Muscle of arm (tissue), 14 donors: ENCODE measurements at places on chromosomes 6 and 20. TPM values are rescaled to one million over a fixed set of nuclear protein-coding genes. Genes with fewer than 3 reads are reported as not detected.

Gene ATP9A
- polyA plus RNA-seq: 76.0 TPM

DNA sequence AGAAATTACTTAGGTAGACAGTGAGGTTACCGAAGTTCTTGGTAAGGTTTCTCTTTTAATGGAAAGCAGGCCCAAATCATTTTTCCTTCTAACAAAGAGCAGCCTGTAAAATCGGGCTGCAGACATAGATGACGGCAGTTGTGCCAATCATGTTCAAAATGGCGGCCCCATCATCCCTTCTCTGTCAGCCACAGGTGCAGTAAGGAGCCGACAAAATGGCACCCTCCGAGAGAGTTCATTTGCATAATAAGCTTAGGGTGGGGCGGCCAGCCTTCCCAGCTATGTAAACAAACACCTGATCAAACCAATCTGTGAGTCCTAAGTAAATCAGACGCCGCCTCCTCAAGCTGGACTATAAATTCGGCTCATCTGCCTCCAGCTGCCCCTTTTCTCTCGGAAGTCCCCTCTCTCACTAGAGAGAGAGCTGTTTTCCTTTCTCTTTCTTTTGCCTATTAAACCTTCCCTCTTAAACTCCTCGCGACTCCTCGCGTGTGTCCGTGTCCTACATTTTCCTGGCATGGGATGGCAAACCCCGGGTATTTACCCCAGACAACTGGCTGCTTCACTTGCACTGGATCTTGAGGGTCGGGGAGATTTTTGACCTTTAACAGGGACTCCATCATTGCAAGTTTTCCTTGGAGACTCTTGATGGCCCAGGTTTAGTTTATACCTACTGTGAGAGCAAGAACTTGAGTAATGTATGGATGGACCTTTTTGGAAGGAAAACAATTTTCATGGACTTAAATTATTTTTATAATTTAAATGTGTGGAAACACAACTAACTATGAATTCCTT is 8.9 kb upstream of the DDR1 start:
- no peak for DNase-seq

GRCh38 chr20:14861028-14861699 is 523.8 kb upstream of the FLRT3 start:
- no peak for DNase-seq

- DNase-seq: no peak
Measured at GRCh38 chr6:11093376-11093625, 333 bp upstream of the SMIM13 start.

DNA sequence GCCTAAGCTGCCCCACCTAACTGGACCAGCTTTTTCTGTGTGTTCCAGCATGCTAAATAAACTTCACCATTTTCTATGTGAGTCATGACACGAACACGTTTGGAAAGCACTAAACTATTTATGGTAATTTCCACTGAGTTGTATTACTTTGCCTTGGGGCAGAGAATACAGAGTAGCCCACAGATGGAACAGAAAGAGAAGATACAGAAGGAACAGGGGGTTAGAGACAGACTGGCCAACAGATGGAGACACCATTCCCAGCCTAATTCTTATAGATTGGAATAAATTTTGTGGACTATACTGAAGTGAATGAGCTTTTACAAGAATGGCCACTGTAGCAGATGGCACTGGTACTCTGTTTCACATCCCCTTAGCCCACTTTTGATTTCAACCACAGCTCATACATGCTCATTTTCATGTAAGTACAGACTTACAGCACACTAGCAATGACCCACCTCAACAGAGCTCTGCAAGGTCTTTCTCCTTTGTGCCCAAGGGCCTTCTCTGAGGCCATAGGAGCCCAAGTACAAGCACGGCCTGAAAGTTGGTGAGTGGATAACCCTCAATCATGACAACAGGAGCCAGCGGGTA is 13.1 kb upstream of the NT5DC1 start:
- DNase-seq: no peak
